ENCODE measurements at places on chromosomes 5 and 9.

GRCh38 chr9:33840381-33840780, 23.4 kb downstream of the UBE2R2 start:
- DNase-seq: no peak

- no peak for DNase-seq
Observed at GRCh38 chr5:181203777-181204112, 1.3 kb downstream of the TRIM7 start.

DNA sequence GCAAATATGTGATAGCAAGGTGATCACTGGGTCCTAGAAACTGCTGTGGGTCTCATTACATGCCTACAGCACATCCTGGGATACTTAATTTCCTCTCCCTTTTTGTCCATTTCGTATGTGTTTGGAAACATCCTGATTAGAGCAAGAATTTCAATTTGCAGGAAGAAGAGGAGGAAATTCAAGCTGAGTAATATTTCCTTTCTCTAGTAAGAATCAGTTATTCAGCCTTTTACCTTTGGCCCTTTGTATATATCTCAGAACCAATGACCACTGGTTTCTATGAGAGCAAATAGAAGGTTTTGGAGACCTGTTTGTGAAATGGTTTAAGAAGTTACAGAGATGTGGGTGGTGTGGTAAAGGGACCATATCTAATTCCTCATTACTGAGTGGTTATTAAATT, 171.6 kb downstream of the RMI1 start:
- no peak for DNase-seq

GRCh38 chr9:431701-432100, 217.0 kb downstream of the DOCK8 start:
- no peak for DNase-seq

GRCh38 chr5:176589039-176589769, 20.8 kb downstream of the GPRIN1 start:
- DNase-seq: no peak

DNA sequence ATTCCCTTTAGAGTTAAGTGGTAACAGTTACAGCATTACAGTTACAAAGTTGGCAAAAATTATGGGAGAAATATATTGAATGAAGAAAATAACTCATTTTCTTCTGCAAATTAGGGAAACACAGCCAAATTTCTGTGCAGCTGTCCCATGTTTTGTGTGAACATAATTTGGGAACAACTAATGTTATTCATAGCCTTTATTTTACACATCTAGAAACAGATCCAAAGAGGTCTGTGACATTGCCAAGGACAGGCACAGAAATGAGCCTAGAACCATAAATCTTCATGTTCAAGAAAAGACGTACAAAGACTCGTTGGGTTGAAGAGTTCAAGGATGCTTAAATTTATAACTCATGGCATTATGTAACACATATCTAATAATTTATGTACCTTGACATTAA, 114.1 kb upstream of the TXNDC8 start:
- DNase-seq: no peak

DNA sequence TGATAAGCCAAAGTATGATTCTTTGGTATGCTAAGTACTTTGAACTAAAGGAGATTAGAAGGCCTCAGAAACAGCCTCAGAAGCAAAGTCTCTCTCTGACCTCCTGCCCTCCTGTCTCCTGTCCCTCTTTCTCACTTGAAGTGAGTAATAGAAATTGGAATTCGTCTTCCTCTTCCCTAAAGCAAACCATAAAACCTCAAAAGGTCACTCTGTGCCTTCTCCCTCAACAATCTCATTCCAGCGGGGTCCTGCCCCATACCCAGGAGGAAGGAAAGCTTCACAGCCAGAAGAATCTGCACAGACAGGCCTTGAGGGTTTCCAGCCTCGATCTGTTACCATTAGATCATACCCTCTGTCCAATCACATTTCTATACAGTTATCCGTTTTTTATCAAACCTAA, 87.8 kb downstream of the HAPLN1 start:
- DNase-seq: no peak

GRCh38 chr5:36373527-36374086, 71.9 kb upstream of the RANBP3L start:
- no peak for DNase-seq

- no peak for DNase-seq
Observed at GRCh38 chr9:129291041-129291501, 113.0 kb upstream of the IER5L start.

DNA sequence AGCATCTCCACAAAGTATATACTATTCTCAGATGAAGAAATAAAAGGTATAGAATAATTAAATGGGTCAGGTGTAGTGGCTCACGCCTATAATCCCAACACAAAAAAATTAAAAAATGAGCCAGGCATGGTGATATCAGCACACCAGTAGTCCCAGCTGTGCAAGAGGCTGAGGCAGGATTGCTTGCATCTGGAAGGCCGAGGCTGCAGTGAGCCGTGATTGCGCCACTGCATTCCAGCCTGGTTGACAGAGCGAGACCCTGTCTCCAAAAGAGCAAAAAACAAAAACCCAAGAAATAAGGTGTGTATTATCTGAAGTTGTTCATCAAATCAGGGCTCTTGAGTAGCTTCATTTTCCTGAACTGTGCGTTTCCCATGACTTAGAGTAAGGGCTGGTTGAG, 83.2 kb upstream of the MYO10 start:
- no peak for DNase-seq

DNA sequence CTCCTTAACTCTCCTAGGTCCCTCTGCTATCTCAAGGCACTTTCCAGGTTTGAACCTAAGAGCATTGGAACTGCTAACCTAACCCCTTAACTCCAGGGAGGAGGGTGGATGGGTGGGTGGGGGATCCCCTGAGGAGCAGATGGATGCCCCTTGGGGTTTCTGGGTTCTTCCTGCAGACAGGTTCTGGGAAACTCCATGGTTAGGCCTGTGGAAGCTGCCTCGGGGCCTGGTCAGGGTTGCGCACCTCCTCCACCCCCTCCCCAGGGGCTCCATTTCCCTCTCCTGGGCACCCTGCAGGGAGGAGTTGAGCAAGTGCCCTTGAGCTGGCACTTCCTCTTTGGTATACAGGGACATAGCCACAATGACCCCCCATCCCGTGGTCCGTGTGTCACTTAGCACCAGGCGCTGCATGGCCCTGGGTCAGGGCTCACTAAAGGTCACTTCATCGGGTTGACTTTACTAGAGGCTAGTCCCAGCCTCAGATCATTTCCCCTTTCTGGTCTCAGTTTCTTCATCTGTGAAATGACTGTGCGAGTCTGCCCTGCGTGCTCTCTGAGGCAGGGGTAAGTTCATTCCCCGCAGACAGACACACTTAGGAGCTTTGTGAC, 16.0 kb downstream of the CXXC5 start:
- no peak for DNase-seq

DNA sequence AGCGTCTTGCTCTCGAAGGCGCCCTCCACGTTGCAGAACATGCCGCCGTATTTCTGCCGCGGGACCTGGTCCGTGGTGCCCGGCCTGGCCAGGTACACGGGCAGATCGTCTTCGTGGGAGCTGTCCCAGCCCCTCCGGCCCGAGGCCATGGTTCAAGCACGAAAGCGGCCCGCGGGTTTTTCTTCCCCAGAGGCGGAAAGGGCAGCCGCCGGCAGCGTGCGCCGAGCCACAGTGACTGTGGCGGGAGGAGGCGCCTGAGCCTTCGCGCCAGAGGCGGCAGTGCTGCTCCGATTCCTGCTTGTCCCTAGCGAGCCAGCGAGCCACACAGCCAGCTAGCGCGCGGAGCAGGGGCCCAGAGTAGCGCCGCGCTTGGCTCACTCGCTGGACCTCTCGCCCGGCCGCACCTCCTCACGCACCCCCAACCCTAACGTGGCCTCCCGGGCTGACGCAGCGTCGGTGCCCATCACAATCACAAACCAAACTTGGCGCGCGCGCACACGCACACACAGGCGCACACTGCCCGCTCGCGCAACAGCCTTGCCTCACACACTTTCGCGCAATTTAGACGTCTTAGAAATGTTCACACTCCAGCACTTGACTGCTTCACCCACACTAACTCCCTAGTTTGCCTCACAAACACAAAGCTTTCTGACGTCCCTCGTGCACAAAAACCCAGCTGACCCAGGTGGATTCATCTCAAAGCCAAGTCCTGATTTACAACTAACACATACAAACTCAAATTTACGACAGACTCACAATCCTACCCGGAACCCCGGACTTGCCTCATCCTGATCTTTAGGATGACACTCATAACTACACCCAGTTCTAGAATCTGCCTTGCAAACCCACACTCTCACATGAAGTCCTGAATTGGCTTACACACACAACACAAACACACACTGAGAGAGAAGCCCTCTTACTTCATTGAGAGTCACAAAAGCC, at the start of gene DPYSL3:
Gene DPYSL3, minus strand, starts transcription at position 359 of the 942 bp plus-strand sequence. Its CDS starts 210 bp downstream, at position 149.
- DNase-seq: peak; percentile 77

GRCh38 chr5:2670940-2671339, 80.5 kb downstream of the IRX2 start:
- no peak for DNase-seq

- no peak for DNase-seq
Observed at GRCh38 chr9:130192382-130192999, 20.3 kb downstream of the NCS1 start.

GRCh38 chr5:4065472-4066320, 470.1 kb downstream of the IRX1 start:
- DNase-seq: no peak

GRCh38 chr5:152622628-152623027, 217.5 kb upstream of the NMUR2 start:
- DNase-seq: no peak

- DNase-seq: no peak
Observed at GRCh38 chr9:33436445-33436844, 10.9 kb downstream of the AQP3 start.

DNA sequence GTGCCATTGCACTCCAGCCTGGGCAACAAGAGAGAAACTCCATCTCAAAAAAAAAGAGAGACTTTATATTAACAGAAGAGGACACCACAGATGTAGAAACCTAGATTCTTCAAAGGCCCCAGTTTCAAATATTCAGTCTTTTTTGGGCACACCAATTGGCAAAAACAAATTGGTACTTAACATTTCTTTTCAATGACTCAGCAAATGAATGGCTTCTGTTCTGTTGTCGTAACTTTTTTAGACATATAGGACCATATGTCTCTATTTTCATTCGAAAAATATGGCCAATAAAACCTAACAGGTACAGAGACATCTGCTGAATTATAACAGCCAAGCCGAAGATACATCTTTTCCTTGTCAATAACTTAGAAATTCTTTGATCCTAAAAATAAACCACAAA, 212.8 kb downstream of the EBF1 start:
- no peak for DNase-seq

GRCh38 chr5:53126521-53126920, 17.0 kb upstream of the MOCS2 start:
- DNase-seq: no peak

- no peak for DNase-seq
Observed at GRCh38 chr5:37979559-37979958, 139.7 kb upstream of the GDNF start.

DNA sequence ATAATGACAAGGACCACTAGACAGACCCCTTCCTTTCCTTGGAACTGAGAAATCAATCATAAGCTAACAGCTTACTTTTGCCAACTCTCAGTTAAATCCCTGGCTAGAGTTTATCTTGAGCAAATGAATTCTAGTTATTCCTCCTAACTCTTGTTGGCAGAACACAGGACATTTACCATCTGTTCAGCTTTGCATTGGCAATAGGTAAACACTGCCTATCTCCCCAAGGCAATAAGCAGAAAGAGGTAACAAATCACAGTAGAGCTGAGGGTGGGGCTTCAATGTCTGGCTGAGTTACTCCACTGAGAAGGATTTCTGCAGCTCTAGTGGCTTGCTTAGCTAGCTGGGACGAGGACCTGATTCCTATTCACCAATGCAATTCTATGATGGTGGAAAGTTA, 503.3 kb upstream of the GRIA1 start:
- no peak for DNase-seq

GRCh38 chr5:175872287-175873087, 1.1 kb downstream of the CPLX2 start:
- peak; percentile 57 for DNase-seq

GRCh38 chr5:56402266-56403220, 169.4 kb upstream of the ANKRD55 start:
- no peak for DNase-seq

DNA sequence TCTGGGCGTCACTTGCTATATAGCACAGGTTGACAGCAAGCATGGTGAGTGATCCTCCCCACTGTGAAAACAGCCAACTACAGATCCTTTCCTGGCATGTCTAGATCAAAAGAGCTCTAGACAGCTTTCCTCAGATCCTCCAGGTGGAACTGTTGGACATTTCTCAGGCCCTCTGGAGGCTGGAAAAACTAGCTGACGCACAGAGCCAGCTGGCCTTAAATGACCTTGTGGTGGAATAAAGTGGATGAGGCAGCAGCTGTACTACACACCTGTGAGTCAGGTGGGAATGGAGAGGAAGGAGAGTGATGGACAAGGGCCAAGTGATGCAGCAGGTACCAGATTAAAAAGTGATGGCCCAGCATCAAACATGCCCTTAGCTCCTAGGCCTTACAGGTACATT, 172.7 kb downstream of the TRIM32 start:
- DNase-seq: no peak

DNA sequence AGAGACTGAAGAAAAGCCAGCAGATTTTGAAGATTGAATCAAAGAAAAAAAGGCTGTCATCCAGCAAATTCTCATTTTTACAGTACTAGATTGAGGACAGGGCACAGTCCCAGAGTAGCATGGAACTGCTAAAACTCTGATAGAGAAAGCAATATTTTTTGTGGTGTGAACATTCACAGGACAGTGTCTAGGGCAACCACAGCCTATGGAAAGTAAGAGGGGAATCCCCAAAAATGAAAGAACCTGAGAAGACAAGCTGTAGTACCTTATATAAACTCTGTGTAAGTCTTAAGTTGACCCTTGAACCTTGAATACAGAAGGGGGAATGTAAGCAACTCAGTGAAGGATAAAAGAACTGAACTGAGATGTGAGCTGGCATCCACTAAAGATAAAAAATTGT, 540.3 kb downstream of the HINT1 start:
- no peak for DNase-seq

- no peak for DNase-seq
Observed at GRCh38 chr9:27665136-27665535, 91.9 kb upstream of the C9orf72 start.

DNA sequence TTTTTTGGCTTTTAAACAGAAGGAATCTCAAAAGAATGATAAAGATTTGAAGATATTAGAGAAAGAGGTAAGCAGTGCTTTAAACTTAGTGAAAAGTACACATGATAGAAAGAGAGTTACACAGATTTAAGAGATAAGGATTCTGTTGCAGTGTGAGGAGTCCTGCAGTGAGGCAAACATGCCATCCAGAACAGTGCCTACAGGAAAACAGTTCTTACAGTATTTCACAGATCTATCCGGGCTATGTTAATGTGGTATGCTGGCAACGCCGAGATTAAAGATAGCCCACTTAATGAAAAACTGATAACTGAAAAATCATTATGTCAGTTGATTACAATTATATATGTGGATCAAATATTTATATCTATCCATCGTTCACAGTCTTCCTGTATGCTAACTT, 7.2 kb downstream of the HMMR start:
- DNase-seq: no peak

DNA sequence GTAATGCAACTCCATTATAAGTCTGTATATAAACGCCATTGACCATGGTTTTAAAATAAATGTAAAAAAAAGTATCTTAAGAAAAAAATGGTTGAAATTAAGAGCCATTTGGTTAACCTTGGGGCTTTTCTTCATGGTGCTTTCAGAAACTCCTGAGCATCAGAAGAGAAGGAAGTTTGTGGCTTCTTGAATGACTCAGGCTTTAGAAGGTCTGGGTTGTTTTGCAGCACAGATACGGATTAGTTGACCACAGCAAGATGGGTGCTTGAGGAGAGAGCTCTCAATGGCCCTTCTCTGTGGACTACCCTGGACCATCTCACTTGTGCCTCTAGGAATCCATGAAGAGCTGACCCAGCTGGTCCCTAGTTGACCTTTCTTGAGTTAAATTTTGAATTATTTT, 189.5 kb downstream of the TMEM38B start:
- no peak for DNase-seq
